ENCODE measurements at places on chromosomes 6 and 20.

DNA sequence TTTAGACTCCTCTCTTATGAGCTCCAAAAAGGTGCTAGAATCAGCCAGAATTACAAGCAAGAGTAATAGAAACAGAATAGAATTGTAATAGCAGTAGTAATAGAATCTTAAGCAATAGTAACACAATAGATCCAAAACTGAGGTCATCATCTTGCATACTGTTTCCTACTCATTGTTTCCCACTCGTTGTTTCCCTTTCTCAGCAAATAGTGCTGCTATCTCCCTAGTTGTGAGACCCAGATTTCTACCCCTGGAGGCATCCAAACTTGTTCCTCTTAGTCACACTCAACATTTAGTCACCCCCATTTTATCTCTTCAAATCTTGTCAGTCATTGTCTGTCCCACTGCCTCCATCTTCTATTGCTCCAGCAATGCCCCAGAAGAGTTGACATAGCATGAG lies 356.9 kb upstream of the MARCKS start:
- no peak for DNase-seq

DNA sequence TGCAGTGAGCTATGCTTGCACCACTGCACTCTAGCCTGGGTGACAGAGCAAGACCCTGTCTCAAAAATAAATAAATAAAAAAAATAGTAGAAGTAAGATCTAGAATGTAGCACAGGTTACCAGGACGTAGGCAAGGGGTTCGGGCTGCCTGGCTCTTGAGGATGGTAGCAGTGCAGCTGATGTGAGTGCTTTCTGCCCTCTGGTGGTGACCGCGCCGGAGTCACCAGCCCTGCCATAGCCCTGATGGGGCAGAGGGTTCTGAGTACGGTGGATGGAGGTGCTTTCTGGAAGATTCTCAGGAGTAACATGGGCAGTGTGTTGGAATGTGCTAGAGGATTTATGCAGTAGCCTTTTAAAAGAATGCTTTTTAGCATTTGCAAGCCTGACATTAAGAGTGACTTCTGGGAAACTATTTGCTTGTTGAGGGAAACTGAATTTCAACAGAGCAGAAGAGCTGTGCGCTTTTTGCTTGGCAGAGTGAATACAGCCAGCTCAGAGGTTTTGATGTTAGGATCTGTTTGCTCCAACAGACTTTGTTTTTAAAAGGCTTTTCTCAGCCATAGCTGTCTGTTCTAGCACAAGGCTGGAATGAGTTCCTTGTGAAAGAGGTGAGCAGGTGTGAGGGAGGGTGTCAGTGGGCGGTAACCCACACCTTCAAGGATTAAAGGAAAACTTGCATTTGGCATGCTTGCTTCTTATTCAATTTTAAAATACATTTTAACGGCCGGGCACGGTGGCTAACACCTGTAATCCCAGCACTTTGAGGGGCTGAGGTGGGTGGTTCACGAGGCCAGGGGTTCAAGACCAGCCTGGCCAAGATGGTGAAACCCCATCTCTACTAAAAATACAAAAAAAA lies 65.9 kb downstream of the PTPN1 start:
- DNase-seq, result peak; percentile 44

- DNase-seq, result no peak
Measured at GRCh38 chr6:144347933-144348332, 62.8 kb downstream of the UTRN start.

GRCh38 chr6:27332692-27333641 lies 20.9 kb upstream of the POM121L2 start:
- DNase-seq, result no peak

GRCh38 chr6:111831408-111831807 lies 41.8 kb downstream of the FYN start:
- DNase-seq, result no peak

DNA sequence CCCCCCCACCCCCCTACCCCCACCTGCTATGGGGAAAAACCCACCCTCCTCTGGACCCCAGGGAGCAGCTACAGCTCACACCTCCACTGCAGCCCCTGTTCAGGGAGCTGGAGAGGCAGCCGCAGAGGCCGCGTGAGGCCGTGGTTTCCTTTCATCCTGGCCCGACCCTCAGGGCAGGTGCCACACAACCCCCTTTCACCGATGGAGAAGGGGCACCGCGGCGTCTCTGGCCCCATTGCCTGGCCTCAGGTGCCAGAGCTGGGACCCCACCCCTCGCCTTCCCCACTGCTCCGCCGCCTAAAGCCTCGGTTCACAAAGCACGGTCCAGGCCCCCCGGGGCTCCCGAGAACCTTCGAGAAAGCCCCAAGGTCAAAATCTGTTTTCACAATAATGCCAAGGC lies 11.8 kb upstream of the KCNQ2 start:
- no peak for DNase-seq

All from stimulated activated CD8-positive, alpha-beta memory T cell treated with anti-CD3 and anti-CD28 coated beads, Interleukin-12 subunit alpha, Interleukin-12 subunit beta, amount 100 ng/mL, for 1 hour (primary cell).